CD4-positive, alpha-beta T cell treated with Interleukin-21 for 1 hour (primary cell): ENCODE measurements at places on chromosomes 2 and 18.

GRCh38 chr18:62672600-62672999 lies 42.7 kb upstream of the PHLPP1 start:
- no peak for DNase-seq

GRCh38 chr2:240387669-240388358 lies 47.6 kb upstream of the GPC1 start:
- DNase-seq: no peak

DNA sequence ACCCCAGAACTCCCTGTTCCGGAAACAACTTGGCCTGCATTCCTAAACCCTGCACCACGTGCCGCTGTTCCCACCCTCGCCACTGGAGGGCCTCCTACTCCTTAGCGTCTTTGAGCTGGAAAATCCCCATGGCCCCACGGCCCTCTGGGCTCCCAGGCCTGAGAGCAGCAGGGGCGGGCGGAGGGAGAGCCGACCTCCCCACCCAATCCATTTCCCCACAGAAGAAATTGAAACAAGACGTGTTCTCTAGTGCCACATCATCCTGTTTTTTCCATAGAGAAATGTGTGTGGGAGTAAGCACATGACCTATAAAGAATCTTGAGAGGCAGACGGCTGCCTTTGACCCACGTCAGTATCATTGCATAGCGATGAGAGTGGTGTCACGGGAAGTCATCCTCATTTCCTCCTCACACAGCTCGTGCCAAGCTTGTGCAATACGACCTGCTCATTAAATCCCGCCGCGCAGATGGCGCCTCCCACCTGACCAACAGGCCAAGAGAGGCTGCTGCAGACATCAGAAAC lies 79.2 kb downstream of the LAMA1 start:
- no peak for DNase-seq

DNA sequence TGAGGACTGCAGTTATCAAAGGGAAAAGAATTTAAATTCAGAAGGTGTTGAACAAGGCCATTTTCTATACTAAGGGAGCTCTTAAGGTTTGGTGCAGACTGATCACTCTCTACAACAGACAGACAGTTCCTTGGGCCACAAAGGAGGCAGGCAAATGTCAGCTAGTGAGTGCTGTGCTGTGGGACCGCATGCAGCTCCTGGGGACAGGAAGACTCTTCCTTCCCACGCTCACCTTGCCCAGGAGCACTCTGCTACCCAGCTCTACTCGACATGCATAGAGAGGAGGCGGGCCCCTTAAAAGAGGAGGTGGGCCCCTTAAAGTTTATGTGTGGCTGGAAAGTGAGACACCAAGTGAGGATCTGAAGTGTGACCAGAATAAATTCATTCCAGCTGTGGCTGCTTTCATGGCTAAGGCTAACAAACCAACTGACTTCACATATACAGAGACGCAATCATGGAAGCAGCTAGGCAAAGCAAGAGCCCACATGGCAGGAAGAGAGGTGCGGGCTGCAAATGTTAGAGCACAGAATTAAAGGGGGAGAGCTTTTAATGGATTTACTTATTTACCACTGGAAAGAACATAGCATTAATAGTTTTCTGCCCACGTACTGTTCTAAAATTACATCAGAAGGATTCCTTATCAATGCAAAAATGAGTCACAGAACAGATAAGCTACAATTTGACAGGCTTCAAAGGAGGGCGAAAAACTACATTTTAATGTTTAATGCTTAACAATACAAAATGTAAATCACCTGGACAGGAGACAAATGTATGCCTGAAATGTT lies 101.4 kb upstream of the RNU4ATAC start:
- no peak for DNase-seq

GRCh38 chr2:215841175-215841816 lies 172.1 kb downstream of the MREG start:
- no peak for DNase-seq

DNA sequence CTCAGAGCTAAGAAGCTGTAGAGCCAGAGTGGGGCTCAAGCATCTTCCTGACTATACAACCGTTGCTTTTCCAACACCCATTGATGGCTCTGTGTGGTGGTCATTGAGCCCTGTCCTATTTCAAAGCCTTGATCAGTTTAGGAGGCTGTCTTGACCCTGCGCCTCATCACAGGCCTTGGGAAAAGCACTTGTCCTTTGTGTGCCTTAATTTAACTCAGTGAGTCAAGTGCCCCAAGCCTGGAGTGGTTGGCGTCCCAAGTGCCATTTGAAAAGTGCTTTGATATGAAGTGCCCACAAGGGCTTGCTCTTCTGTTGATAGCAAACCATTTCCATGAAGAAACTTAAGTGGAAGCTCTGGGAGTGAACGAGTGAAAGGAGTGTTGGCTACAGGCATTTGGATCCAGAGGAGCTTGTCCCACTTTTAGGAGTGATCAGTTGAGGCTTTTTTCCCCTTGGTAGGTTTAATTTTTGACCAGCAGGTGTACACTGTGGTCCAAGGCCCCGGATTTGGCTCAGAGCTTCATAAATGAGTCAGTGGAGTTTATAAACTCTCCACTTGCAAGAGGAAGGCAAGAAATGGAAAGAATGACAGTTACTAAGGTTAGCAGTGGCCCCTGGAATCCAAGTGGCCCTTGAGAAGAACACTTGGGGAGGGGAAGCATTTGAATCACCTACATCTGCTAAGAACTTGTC lies 50.3 kb downstream of the ACTR2 start:
- DNase-seq: no peak

GRCh38 chr18:8603663-8604520 lies 5.3 kb upstream of the RAB12 start:
- DNase-seq: no peak
